GM23338 (cell line): ENCODE measurements at places on chromosomes 1 and 21.
A peak's percentile ranks its signal among the peaks of the same experiment; 100 is the strongest.

GRCh38 chr1:237279629-237280028 lies 237.6 kb downstream of the RYR2 start:
- no peak for DNase-seq

DNA sequence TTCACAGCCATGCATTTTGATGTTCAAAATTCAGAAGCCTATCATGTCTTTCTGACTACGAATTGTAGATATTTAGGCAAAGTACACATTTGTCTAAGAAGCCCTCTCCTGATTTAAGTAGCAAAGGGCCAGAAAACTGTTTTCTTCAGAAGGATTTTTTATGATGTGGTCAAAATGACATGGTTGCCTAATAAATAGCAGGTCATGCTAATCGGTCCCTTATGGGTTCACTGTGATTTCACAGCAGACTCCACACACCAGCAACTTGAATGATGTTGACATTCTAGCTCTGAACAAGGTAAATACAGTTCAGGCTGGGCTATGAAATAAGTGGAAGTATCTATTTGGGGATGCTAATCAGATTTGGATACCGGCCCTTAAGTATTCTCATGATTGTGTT lies 178.7 kb upstream of the DPYD start:
- DNase-seq = no peak

GRCh38 chr1:119336848-119337247 lies 31.7 kb upstream of the HAO2 start:
- no peak for DNase-seq

- peak; percentile 86 for DNase-seq
Observed at GRCh38 chr1:212291505-212292134, 6.4 kb downstream of the PPP2R5A start.

DNA sequence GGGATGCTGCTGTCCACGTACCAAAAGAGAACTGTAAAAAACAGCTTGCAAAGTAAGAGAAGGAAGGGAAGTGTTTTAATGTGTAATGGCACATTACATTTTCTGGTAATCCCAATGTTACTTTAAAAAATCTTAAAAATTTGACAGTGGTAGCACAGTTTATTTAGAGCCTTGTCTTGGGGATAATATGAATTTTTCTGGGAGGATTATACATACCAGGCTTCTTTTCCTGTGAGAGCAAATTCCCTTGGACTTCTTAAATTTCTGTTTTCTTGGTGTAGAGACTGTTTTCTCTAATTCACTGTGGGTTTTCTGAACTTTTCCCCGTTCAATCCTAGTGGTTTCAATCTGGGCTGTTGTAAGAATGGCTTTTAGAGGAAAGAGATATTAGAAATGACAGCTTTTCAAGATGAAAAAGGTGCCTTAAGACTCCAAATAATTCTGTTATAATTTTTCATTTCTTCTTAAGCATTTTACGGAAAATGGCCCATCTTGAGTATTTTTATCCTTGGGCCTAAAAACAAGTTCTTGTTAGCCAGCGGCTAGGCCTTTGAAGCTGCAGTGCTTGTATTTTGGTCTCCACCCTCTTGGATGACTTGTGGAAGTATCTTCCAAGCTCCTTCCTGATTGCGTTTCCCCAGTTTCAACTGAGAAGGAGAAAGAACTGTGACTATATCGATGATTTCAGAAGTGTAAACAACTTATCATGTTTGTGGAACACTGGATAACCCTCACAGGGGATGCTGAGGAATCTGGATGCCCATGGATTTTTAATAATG lies 70.0 kb downstream of the LEPR start:
- DNase-seq = no peak

- DNase-seq = no peak
Observed at GRCh38 chr21:16580661-16581060, 850.9 kb downstream of the USP25 start.

DNA sequence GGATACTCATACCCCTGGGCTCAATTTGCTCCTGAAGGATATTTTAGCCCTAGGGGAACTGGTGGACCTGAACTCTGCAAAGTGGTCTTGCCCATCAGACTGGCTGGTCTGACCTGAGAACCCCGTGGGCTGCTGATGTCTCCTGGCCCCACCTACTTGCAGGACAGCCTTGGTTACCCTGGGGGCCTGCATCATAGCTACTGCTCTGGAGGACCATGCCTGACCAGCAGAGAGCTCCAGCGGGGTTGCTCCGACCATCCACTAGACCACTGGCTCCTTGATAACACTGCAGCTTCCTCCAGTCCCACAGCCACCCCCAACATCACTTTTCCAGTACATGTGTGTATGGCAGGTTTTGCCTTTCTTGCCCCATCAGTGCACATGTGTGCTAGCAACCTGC lies 331.6 kb upstream of the BRINP3 start:
- DNase-seq = no peak

- no peak for DNase-seq
Observed at GRCh38 chr1:6627841-6628545, 3.3 kb downstream of the THAP3 start.

GRCh38 chr1:101875891-101876290 lies 120.8 kb downstream of the OLFM3 start:
- no peak for DNase-seq

GRCh38 chr1:115794976-115795639 lies 26.6 kb upstream of the CASQ2 start:
- DNase-seq = no peak
